ENCODE measurements at places on chromosomes 4 and X.
A peak's percentile ranks its signal among the peaks of the same experiment; 100 is the strongest.

GRCh38 chr4:109690690-109691410 lies 12.4 kb downstream of the CASP6 start:
- no peak for DNase-seq

- no peak for DNase-seq
These were observed 52.9 kb upstream of the VEGFC start for GRCh38 chr4:176845636-176846035.

DNA sequence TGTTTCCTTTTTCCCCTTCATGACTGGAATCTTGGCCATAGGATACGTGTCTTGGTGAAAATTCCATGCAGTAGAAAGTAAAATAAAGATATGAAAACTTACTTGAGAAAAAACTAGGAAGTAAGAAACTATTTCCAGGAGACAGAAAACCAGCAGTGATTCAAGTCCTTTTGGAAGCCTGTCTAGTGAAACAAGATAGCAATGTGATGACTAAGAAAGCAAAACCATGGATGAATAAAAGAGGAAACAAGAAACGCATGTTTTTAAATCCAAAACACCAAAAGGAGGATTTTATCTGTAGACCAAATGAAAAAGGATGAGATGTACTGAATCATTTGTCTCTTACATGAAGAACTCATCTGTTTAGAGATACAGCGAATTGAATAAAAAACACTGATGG lies 1430.0 kb downstream of the ARAP2 start:
- DNase-seq, result no peak

DNA sequence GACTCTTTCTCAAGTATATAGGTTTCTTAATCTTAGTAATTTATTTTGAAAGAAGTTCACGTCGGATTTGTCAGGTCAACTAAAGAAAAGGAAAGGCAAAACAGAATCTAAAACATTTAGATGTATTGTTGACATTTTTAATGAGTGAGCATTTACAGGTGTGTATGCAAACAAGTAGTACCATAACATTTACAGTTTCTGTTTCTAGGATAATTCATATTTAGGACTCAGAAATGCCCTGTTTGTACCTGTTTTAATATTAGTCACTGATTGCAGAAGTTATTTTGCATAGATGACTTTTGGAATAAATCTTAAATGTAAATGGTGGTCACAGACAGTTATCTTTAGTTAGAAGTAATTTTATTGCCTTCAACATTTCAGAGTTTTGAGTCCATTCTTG lies 151.3 kb upstream of the NUDT6 start:
- no peak for DNase-seq

DNA sequence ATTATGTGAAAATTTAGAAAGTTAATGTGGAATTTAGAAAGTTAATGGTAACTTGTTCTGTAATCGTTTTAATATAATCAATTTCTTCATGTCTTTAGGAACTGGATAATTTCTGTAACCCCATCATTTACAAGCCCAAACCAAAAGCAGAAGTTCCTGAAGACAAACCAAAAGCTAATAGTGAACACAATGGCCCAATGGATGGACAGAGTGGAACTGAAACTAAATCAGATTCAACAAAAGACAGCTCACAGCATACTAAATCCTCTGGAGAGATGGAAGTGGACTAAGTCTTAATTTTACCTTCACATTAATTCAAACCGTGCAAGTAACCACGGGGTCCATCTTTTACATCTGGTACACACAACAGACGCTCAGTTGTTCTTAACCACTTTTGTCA lies 48.1 kb upstream of the PLK4 start:
- DNase-seq, result peak; percentile 35

- DNase-seq, result no peak
These were observed 812 bp upstream of the KDM6A start for GRCh38 chrX:44871931-44872820.

DNA sequence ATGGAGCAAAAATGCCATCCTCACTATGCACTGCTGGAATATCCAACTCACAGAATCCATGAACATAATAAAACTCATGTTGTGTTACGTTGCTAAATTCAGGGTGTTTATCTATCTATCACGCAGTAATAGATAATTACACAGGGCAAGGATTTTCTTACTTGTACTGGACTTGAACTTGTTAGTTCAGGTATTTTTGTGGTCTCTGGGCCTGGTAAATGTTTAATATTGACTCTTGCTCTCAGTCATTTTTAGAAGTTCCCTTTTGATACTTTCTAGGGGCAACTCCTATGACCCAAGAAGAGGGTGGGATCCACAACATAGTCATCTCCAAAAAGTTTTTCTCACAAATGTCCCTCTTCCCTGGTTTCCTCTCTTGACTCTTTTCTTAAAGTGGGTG lies 522.4 kb upstream of the IGFBP7 start:
- DNase-seq, result no peak

DNA sequence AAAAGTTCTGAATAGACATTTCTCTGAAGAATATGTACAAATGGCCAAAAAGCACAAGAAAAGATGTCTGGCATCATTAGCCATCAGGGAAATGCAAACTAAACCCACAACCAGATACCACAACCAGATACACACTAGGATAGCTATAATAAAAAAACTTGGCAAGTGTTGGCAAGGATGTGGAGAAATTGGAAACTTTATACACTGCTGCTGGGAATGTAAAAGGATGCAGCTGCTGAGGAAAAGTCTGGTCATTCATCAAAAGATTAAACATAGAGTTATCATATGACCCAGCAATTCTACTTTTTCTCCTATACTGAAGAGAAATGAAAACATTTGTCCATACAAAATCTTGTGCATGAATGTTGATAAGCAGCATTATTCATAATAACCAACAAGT lies 92.3 kb downstream of the UCHL1 start:
- DNase-seq, result no peak

- DNase-seq, result no peak
These were observed 52.8 kb downstream of the PPEF2 start for GRCh38 chr4:75849461-75849860.

- no peak for DNase-seq
These were observed 68.4 kb downstream of the RAPGEF2 start for GRCh38 chr4:159171287-159171686.

DNA sequence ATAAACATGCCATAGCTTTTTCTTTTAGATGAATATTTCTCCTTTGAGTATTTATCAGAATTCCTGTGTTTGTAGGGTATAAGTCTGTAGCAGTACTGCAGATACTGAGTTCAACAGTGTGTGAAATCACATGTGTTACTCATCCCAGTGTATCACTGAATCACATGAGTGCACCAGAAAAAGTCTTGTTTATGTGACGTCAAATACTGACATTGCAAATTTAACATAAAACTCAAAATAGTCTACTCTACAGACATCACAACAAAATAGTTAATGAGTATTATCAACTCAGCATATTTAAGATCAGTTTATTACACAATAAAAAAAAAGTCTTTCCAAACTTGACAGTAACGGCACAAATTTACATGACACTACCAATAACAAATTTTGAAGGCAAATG lies 221.3 kb downstream of the DCTD start:
- no peak for DNase-seq

DNA sequence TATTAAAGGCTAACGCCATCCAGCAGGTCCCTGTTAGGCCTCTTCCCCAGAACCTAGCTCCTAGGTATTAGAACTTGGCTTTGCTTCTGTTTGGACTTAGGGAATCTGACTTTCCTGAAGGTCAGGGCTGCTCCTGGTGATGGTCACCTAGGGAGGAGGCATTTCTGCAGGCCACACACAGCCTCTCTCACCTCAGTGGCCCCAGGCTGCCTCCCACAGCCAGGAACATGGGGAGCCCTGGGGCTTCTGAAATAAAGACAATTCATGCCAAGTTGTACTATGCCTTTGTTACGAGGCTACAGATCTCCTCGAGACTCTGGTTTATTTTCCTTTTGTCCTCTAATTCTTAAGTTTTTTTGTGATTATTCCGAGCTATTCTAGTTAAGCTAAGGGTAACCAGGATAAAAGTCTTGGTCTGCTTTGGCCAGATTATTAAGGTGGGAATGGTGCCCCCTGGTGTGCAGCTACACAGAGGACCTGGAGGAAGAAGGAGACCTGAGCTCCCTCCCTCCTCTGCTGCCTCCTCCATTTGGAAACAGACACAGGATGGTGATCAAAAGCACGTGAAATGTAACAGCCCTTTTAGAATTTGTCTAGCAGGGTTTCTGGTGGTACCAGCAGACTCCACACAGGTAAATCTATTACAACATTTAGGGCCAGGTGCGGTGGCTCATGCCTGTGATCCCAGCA lies 131.0 kb downstream of the DCLK2 start:
- DNase-seq, result peak; percentile 5
